ENCODE measurements at places on chromosomes 12 and 14.

DNA sequence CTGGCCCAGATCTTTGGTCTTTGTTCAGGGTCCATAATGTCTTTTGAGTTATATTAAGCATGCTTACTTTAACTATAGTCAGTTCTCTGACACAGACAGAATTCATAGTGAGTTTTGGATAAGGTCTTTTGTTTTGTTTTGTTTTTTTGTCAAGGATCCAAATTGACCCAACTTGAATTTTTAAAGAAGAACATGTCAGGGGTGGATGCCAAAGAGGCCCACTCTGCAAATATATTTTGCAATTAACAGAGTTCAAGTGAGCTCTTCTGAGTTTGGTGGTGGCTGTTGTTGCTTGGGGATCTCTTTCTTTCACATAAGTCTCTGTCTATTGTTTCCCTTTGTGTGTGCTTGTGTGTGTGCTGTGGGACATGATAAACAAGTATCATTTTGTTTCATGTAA, 34.4 kb upstream of the PMCH start:
- DNase-seq, result no peak

- no peak for DNase-seq
Observed at GRCh38 chr12:111149299-111149698, 219.6 kb downstream of the PHETA1 start.

DNA sequence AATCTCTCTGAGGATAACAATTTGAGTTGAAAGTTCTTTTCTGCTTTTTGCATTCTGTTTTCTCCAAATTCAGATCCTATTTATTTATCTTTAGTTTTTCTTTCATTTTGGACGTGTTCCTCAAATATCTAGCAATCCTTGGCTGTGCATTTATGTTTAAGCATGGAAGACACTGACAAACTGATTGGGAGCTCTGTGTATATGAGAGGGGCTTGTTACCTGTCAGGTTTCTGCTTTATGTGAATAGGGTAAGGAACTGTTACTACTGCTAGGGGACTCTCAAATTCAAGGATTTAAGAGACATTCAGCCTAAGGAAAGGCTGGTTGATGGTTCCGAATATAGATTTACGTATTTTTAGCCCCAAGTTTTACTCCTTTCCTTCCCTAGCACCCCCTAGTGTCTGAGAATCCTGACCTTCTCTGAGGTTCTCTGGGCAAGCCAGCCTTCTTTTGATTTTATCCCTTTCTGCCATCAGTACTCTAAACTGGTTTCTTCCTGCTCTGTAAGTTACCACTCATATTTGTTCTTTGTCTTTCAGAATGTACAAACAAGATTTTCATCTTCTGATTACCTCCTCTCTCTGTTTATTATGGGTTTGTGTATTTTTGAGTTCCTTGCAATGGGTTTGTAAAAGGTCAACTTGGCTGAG, 30.5 kb downstream of the YLPM1 start:
- no peak for DNase-seq

DNA sequence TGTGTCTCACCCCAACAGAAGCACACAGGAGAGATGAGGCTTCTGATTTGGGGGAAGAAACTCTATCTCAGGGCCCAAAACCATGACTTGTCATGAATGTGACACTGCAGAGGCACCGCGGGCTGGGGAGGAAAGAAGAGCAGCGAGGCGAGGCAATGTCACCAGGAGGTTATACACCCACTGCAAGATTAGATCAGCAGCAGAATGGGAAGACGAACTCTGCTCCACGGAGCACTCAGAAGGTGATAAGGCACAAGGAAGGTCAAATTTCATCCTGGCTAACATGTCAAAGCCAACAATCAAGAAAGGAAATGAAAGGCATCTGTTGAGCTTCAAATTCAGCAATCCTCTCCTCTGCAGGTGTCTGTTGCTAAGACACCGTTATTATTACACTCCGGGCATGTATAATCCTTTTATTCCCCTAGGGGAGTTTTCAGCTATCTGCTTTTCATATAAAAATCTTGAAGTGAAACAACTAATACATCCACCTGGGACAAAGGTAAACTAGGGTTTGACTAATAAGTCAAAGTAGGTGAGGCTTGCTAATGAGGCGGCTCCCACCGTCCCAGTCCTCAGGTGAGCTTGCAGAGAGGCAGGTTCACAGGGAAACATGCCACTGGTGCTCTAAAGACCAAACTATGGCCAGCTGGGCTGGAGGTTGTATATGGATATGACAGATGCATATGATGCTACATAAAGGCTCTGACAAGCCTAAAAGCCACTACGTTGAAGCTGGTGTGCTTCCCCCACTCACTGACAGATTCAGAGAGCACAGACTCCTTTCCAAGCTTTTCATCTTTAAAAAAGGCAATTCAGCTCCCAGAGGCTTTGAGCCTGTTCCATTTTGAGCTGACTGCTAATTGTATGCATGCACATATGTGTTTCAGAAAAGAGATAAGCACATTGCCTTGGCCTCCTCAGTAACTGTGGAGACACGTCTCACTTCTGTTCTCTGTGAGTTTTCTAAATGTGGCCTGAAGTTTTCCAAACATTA, 221.2 kb downstream of the NELL2 start:
- DNase-seq, result no peak

DNA sequence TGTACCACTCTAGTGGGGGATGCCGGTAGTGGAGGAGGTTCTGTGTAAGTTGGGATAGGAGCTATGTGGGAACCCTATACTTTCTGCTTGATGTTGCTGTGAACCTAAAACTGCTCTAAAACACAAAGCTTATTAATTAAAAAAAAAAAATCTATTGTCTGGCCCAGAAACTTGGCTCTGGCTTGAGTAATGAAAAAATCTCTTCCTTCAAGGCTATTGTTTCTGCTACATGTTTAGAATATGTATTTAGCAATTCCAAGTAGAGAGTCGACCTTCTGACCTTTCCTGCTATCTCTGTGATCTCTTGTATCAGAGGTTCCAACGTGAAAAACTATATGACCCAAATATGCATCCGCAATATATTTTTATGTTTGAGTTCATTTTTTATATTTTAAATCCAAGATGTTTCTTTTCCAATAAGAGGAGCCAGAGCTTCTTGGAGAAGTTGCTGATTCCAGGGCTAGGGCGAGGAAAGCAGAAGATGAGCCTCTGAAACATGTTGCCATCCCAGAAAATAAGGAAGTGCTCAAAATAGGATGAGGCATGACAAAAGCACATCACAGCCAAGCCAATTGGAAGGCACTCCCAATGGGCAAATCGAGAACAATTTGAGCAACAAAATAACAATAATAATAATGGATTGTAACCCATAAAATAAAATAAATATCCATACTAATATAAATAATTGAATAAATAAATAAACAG, 184.6 kb upstream of the TMEM260 start:
- no peak for DNase-seq

- no peak for DNase-seq
Observed at GRCh38 chr12:113222730-113223531, 1.7 kb downstream of the TPCN1 start.

DNA sequence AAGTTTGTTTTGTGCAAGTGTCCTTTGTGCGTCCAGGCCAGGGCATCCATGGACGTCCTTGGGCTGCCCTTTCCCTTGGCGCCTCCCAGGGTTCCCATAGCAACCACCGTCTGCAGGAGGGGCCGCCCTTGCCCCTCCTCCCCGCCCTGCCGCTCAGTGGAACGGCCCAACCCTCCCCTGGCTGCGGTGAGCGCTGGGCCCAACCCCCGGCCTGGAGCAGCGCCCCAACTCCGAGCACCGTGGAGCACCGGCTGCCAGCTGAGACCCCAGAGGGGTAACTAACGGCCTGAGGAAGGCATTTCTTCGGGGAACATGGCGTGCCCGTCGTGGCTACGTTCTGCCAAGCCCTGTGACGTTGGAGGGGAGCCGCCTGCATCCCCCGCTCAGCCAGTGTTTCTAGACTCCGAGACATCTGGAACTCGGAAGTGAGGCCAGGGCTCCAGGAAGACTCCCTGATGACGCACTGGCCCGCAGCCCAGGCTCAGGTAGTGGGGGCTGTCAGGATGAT, 5.3 kb upstream of the ACACB start:
- DNase-seq, result peak; percentile 57
